ENCODE measurements at places on chromosomes 5 and 9.
A peak's percentile ranks its signal among the peaks of the same experiment; 100 is the strongest.

DNA sequence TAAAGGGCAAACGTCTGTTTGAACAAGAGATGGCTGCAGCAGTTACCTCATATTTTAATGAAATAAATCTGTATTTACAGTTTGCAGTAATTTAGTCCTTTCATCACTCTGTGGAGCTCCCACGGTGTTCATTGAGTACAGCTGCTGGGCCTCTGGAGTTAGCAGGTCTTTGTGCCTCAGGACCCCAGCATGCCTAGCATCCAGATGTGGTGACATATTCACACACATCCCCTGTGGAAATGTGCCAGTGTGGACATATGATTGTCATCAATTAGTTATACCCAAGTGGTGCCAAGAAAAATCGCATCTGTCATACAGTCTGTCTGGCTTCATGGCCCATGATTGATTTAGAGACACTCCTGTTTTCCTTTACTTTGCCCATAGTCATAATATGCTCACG is 77.3 kb downstream of the NNT start:
- no peak for DNase-seq

GRCh38 chr9:19074836-19075235 is 25.6 kb downstream of the RRAGA start:
- DNase-seq: no peak

DNA sequence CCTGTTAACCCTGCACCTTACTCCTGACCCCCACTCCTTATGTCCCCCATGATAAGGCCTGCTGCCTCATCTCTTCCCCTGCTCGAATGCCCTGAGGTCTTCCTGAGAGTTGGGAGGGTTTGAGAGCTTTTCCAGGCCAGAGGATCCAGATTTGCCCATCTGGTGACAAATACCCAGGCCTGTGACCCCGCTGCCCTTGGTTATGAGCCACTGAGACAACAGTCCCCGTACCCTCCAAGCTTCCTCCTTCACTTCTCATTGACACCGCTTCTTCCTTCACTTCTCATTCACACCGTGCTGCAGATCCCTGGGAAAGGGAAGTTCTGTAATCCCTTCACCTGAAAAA is 593 bp downstream of the GM2A start:
- DNase-seq: no peak

DNA sequence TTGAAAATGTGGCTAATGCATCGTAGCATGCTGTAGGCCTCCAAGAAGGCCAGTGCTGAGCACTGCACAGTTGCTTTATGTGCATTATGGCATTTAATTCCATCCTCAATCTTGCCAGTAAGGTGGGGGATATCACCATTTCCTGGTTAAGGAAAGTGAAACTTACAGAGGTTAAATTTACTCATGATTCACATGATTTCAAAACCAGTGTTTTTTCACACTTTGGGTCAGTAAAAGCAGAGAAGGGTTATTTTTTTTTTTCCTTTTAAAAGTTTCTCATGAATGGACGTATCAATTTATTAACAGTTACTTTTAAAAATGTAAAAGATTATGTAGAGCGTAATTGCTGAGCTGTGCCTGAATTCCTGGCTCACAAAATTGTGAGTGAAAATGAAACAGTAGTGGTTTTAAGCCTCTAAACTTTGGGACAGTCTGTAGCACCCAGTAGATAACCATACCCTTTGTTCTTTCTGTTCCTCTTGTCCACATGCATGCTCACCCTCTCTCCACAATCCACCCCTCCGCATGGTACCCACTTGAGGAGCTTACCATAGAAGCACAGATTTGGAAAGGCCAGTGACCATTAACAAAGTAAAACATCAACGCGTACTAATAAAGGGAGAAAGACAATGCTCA is 21.2 kb downstream of the MAST4 start:
- DNase-seq: peak; percentile 38

DNA sequence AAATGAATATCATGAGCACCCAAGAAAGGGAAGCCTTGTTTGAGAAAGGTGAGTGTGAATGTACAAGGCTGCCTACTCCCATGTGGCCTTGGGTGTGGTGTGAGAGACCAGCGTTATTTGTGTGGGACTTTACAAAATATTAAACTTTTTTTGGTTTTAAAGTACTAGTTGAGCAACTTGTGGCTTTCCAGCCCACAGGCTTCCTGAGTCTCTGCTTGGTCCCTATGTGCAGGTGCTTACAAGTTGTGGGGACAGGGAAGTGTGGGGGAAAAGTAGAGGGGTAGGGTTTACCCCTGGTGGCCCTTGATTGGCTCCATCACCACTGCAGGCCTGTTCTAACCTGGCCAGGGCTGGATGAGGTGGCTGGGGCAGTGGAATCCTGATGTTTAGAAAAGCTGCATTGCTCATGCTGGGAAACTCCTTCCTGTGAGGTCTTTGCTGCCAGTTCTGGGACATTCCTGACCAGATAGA is 19.7 kb downstream of the PTTG1 start:
- peak; percentile 68 for DNase-seq

DNA sequence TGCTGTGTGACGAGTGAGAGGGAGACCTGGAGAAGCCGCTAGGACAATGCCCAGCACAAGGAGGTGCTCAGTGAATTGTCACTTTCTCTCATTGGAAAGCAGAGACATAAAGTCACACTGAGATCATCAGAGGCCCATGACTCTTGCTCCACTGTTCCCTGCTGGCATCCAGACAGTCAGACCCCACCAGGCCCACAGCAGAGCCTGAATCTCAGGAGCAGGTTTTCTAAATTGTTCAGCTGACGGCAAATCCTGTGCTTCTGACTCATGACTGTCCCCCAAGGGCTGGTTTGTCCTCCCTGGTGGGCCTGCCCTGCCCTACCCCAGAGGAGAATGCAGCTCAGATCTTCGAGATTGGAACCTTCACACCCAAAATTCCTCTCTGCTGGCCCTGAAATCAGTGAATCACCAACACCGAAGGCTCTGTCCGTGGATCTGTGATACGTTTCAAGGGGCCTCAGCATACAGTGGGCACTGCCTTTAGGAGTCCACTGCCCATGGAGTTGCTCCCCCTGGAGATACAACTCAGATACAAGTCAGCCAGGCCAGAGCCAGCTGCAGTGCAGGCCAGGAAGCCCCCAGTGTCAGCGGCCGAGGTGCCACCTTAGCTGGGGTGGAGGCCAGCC is 2.7 kb downstream of the PTGES start:
- DNase-seq: no peak

GRCh38 chr5:2217219-2217618 is 334.5 kb upstream of the IRX4 start:
- DNase-seq: no peak

- DNase-seq: no peak
Measured at GRCh38 chr5:175288048-175288621, 155.8 kb downstream of the DRD1 start.

- no peak for DNase-seq
Measured at GRCh38 chr9:91760906-91761305, 189.1 kb downstream of the ROR2 start.

GRCh38 chr9:128117613-128118471 is 9.7 kb downstream of the PTGES2 start:
- DNase-seq: no peak

- DNase-seq: no peak
Measured at GRCh38 chr5:124276166-124276565, 470.3 kb downstream of the ZNF608 start.

- DNase-seq: no peak
Measured at GRCh38 chr5:111731638-111732037, 25.4 kb downstream of the NREP start.

- no peak for DNase-seq
Measured at GRCh38 chr5:135227064-135228022, 171.7 kb downstream of the MACROH2A1 start.

GRCh38 chr9:91132576-91133073 is 229.1 kb downstream of the AUH start:
- no peak for DNase-seq

DNA sequence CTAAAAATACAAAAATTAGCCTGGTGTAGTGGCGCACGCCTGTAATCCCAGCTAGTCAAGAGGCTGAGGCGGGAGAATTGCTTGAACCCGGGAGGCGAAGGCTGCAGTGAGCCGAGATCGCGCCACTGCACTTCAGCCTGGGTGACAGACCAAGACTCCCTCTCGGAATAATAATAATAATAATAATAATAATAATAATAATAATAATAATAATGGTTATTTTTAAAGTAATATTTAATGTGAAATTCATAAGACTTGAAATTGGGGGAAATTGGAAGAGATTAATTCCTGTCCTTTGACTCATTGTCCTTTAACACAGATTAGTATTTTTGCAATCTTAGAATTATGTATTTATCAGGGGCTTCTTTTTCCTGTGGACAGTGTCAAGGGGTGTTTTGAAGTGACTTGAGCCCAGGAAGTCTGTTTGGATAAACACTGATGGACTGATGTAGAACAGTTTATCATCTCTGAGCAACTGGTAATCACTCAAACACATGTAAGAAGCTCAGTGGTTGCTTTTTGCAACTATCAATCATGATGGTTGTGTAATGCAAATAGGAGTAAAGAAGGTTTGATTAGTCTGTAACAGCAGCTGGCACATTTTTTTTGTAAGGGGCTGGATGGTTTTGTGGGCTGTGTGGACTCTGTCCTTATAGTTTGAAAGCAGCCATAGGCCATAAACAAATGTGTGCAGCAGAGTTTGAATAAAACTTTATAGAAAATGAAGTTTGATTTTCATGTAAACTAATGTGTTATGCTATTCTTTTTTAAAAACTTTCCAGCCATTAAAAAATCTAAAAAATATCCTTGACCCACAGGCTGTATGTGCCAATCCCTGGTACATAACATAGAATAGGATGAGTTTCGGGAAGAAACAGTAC is 93.5 kb downstream of the F2RL2 start:
- DNase-seq: no peak

DNA sequence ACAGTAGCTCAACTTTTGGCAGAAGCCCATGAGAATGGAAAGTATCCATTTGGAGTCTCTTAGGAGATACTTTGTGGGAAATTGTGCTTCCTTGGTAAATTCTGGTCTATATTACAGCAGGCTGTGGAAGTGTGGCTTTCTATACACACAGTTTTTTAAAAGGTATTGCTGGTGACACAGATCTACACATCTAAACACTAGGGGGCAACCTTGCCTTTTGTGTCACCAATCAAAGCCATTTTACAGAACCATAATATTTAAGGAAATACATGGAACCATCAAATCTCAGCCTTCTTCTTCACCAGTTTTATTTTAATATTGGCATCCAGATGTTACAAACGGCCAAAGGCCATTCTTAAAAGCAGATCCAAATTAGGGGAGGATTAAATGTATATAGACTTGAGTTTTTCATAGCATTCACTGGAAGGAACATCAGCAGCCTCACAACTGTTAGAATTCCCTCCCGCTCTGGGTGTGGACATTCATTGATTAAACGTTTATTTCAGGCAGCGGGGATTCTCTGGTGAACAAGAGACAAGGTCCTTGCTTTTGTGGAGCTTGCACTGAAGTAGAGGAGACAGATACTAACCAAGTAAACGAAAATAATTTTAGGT is 132.4 kb upstream of the EPB41L4A start:
- no peak for DNase-seq

GRCh38 chr9:111966861-111967291 is 70.3 kb downstream of the UGCG start:
- DNase-seq: no peak

DNA sequence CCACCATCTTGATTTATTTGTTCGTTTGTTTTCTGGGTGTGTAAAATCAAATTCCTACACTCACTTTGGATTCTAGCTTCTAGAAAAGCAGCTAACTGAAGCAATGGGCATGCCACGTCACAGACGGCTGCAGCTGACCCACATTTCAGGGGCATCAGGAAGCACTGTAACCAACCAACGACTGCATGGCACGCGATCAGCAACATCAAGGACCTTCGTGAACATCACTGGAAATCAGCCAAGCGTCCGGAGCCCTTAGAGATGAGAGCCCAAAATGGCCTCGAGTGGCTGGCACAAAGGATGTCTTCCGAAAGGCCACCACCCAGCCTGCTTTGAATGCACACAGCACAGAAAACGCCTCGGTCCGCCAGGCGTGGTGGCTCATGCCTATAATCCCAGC is 191.1 kb downstream of the OLFM1 start:
- no peak for DNase-seq

DNA sequence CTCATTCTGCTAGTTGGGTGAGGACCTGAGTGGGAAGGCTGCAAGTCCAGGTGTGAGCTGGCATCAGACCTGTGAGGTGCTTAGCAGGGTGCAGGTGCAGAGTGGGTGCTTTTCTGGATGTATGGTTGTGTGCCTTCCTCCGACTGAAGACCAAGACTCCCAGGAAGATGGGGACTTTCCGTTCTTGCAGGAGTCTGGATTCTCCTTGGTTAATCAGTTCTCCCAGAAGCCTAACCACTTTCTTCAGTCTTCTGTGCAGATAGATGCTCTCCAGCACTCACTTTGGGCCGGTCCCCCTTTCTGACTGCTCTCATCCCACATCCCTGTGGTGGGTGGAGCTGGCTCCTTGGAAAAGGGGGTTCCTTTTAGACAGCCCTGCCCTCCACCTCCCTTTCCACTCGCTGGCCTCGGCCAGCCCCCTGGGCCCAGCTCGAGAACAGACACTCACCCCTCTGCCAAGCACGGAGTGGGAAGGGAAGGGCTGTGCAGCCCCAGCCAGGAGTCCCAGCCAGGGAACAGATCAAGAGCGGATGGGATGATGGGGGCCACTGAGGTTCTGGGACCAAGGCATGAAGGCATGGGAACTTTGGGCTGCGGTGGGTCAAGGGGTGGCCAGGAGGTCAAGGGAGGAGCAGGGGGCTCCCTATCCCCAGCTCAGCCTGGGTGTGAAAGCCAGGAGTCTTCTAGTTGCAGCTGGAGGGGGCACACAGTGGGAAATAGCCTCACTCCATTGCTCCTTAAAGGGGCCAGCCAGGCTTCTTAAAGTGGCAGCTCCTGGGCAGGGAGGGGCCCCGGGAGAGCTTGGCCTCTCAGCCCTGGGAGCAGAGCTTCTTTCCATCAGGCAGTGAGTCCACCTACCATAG is 62.4 kb downstream of the FGF18 start:
- no peak for DNase-seq

GRCh38 chr9:134635351-134636148 is 6.1 kb upstream of the COL5A1 start:
- DNase-seq: no peak

DNA sequence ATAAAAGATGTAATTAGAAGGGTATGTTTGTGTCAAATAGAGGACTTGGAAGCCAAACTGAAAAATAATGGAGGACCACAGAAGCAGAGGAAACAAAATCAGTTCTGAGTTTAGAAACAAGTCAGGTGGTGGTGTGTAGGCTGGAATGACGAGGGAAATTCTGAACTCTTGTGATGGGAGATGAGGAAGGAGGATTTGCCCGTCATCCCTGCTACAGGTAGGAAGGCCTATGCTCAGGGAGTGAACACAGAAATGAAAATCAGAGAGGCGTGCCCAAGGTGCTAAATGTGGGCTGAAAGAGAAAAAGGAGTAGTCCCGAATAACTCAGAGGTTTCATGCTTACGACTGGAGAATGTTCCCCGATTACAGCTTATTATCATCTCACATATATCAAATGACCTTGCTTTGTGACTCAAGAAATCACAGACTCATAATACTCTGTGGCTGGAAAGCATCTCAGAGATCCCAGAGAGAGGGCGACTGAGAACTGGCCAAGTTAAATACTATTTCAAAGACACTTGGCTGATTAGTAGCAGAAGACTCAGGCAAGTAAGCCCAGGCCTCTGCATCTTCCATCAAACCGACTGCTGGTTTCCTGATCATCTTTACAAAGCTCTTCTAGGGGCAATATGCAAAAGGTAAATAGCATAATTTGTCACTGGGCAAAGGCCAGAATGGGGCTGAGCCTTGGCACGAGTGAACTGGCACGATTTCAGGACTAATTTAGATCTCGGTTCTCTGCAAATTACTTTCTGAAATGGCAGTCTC is 126.0 kb downstream of the SUSD1 start:
- DNase-seq: no peak

All from GM12878 (cell line).